ENCODE measurements at places on chromosomes 12 and 14.

DNA sequence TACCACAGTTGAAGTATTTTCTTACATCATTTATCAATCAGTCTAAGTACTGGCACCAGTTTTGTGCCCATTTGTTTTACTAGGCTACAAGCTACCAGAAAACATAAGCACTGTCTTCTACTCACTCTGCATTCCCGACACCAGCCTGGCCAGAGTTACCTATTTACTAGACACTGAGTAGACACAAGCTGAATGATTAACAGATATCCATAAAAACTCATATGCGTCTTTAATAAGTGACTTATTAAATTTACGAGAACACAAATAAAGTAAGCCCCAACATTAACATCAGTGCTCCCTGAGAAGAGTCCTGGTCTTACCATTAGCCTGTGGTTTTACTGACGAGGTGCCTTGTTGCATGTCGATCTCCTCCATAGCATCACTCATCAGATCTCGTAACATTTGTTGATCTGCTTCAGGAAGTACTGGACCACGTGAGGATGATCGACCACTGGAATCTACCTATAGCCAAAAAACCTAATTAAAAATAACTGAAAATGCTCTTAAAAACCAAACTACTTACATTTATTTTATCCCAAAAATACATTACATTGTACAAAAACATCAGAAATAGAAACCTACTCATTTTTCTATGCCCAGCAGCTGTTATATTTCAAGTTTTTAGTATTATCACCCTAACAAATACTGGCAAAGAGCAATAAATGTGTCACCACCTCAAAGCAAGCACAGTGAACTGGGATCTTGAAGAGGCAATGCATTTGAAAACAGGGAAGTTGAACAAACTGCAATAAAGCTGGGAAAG, 53.3 kb downstream of the BDKRB1 start:
- DNase-seq: no peak

GRCh38 chr14:23670481-23670880, 34.3 kb downstream of the DHRS2 start:
- DNase-seq: no peak

GRCh38 chr12:14960548-14961465, 594 bp downstream of the ARHGDIB start:
- DNase-seq: no peak

- no peak for DNase-seq
These were observed 29.4 kb upstream of the RNU6-8 start for GRCh38 chr14:32232481-32232880.

DNA sequence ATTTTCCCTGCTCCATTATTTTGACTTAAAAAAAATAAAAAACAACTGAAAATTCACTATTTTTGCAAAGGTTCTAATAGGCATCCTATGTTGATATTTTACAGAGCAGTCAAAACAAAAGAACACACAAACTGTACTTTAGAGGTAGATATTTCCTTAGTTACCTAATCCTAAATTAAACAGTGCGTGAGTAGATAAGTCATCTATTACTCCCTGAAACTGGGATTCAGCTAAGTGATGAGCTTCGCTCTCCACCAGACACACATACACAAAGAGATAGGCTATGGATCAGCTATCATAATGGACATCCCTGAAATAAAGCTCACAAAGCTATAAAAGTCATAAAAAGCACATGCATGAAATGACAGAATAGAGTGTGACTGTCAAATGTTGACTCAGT, 398.7 kb downstream of the SOX5 start:
- no peak for DNase-seq

DNA sequence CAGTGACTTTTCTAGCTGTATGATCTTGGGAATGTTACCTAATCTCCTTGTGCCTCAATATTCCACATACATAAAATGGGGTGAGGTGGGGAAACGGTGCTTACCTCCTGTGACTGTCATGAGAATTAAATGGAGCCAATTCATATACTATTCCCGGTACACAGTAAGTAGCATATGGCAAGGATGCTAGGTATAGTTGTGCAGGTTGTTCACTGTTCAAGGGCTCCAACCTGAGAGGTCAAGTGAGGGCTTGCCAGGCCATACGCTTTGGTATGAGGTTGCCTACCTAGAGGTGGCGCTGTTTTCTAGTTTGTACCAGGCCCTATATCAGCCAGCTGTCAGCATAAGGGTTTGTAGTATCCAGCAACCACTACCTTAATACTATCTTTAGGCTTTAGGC, 3.6 kb upstream of the BATF start:
- no peak for DNase-seq

- no peak for DNase-seq
These were observed 85.1 kb upstream of the CCDC91 start for GRCh38 chr12:28104903-28105864.

- DNase-seq: no peak
These were observed 242.2 kb upstream of the NPAS3 start for GRCh38 chr14:32696325-32697091.

GRCh38 chr14:100303179-100303578, 3.1 kb downstream of the SLC25A29 start:
- DNase-seq: no peak

GRCh38 chr12:25755136-25755970, 202.3 kb upstream of the LMNTD1 start:
- no peak for DNase-seq

All from DMS 273 treated with DMSO at 0.1 percent for 48 hours (cell line).